ENCODE measurements at places on chromosomes 1 and 21.

- no peaks in the 10 kb centered on the region for H3K27me3 ChIP-seq
- DNase-seq, result no peak
- H3K27ac ChIP-seq, result no peak overlapping the region
- peaks cover 32% of the 10 kb centered on the region for H3K4me1 ChIP-seq
Observed at GRCh38 chr21:34833465-34833864, 164.7 kb downstream of the CLIC6 start.

GRCh38 chr1:111253876-111254275 lies 26.4 kb downstream of the CHI3L2 start:
- H3K4me3 ChIP-seq, result no peak overlapping the region
- no peak overlapping the region for H3K27ac ChIP-seq
- H3K27me3 ChIP-seq, result peaks cover 21% of the 10 kb centered on the region
- H3K4me1 ChIP-seq, result no peaks in the 10 kb centered on the region
- DNase-seq, result no peak

DNA sequence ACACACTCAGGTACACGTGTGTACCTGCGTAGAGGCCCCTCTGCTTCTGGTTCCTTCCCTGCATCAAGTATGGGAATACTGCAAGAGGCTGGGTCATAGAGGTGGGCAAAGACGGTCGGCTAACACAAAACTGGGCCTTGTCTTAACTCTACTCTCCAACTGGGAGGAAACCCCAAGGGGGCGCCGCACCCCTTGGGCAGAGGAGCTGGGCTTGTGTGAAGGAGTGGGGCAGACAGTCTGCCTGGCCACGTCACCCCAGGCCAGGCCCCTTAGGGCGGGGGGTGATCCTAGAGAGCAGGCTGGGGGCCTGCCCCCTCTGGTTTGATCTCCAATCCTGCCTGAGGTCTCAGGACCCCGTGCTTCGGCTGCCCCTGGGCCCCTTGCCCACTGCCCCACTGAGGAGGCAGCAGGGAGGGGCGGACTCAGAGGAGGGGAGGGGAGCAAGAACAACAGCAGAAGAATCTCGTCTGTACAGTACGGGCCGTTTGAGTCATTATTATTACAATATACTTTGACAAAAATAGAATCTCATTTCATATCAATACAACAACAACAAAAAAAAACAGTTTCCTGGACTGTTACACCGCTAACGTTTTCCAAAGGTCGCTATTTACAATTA lies 34.7 kb downstream of the MEF2D start:
- H3K36me3 ChIP-seq, result peaks cover 32% of the 10 kb centered on the region
- peaks cover 17% of the 10 kb centered on the region for H3K4me1 ChIP-seq
- peak overlapping the region; percentile 65 for H3K27ac ChIP-seq
- no peak overlapping the region for H3K4me3 ChIP-seq

DNA sequence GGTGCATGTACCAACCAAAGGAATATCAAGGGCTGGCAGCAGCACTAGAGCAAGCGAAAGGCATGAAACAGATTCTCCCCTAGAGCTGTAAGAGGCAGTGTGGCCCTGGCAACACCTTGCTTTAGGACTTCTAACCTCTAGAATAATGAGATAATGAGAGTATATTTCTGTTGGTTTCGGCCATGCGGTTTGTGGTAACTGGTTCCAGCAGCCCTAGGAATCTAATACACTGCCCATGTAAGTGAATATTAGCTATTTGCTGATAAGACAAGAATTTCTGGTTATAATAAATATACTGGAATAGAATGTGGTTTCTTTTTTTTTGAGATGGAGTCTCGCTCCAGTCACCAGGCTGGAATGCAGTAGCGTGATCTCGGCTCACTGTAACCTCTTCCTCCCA lies 199.4 kb downstream of the GABPA start:
- H3K27me3 ChIP-seq, result no peaks in the 10 kb centered on the region
- no peak overlapping the region for H3K27ac ChIP-seq
- H3K4me1 ChIP-seq, result peaks cover 5% of the 10 kb centered on the region

- no peak for DNase-seq
- no peaks in the 10 kb centered on the region for H3K36me3 ChIP-seq
- peaks cover 15% of the 10 kb centered on the region for H3K4me1 ChIP-seq
- no peak overlapping the region for H3K4me3 ChIP-seq
Observed at GRCh38 chr1:117571496-117571895, 34.4 kb upstream of the TENT5C start.

DNA sequence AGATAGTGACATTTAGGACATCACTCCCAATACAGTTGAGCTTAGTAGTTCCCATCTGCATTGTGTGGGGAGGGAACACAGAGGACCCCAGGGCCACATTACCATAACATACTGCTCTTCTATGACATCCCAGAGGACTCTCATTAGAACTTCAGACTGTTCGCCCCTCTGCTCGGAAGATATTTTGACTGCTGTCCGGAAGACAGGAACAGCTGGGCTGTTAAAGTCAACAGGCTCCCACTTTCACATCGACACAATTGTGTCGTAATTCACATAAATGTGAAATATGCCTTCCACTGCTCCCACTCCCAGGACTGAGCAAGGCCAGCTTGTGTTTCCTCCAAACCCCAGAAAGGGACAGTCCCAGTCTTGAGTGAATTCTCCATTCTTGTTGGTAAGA lies 158.4 kb downstream of the SEC16B start:
- no peak overlapping the region for H3K4me3 ChIP-seq
- no peak for DNase-seq
- H3K4me1 ChIP-seq, result no peaks in the 10 kb centered on the region

DNA sequence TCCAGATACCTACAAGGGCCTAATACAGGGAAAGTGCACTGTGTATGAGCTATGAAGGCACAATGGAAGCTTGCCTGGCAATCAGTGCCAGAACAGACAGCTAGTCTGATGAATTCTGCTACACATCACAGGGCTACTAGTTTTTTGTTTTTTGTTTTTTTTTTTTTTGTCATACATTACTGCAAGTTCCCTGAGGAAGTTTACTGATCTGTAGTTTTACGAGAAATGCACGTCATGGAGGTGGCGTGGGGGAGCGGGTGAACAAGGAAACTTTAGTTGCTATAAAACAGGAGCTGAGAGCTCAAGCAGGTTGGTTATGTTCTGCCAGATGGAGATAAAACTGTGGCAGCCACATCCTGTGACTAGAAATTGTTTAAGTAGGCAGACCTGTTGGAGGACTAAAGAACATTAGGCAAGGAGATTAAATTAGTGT lies 17.7 kb downstream of the PTPRC start:
- peak; percentile 41 for DNase-seq
- peaks cover 26% of the 10 kb centered on the region for H3K36me3 ChIP-seq
- H3K4me3 ChIP-seq, result peak overlapping the region; percentile 68
- peaks cover 61% of the 10 kb centered on the region for H3K4me1 ChIP-seq
- peak overlapping the region; percentile 96 for H3K27ac ChIP-seq

DNA sequence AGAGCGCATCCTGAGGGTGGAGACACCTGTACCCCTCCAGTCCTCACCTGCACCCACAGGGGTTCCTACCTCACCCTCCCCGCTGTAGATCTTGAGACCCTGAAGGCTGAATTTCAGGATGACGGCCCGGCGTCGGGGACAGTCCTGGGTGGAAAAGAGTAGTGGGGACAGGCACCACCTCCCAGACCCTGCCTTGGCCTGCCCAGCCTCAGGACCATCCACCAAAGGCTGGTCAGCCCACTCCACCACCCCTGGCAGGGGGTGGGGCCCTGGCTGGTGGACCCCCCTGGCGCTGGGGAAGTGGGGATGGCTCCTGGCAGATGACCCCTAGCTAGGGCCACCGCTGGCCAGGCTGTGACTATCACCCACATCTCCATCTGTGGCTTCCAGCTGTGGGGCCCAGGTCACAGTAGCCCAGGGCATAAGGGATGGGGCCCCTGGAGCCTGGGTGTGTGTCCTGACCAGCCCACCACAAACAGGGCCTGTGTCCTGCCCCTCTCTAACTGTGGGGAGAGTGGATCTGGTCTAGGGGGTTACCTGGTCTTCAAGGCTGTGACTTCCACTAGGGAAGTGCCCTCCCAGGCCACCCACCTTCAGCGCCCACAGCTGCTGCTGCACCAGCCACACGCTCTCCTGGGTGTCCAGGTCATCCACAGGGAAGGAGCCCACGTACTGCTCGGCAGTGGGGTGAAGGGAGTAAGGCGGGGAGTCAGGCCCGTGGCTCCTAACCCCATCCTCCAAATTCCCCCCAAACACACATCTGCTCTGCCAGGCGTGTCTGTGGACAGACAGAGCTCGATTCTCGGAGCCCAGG lies 5.4 kb downstream of the SH2D5 start:
- DNase-seq, result no peak
- H3K4me1 ChIP-seq, result peaks cover 29% of the 10 kb centered on the region
- H3K36me3 ChIP-seq, result no peaks in the 10 kb centered on the region
- peak overlapping the region; percentile 43 for H3K27ac ChIP-seq
- H3K27me3 ChIP-seq, result peaks cover 33% of the 10 kb centered on the region

GRCh38 chr1:113146242-113147072 lies 73.5 kb downstream of the LRIG2 start:
- no peaks in the 10 kb centered on the region for H3K27me3 ChIP-seq
- no peaks in the 10 kb centered on the region for H3K4me1 ChIP-seq
- no peak for DNase-seq
- H3K27ac ChIP-seq, result no peak overlapping the region
